ENCODE measurements at places on chromosomes 4 and X.

DNA sequence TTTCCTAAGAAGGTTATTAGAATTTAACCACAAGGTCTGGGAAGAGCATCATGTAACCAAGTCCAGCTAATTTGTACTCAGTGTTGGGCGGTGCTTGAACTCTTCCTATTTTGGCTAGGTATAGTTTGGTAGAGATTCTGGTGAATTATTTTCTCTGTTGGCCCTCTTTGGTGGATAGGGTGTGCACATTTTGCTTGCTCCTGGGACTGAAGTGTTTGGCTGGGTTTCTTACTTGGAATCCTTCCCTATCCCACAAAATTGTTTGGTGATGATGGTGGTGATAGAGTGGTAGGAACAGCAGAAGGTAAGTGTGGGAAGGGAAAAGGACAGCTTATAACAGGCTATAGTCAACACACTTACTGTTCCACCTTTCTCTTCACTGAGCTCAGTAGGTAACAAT lies 194.8 kb upstream of the GPC4 start:
- no peak for DNase-seq

DNA sequence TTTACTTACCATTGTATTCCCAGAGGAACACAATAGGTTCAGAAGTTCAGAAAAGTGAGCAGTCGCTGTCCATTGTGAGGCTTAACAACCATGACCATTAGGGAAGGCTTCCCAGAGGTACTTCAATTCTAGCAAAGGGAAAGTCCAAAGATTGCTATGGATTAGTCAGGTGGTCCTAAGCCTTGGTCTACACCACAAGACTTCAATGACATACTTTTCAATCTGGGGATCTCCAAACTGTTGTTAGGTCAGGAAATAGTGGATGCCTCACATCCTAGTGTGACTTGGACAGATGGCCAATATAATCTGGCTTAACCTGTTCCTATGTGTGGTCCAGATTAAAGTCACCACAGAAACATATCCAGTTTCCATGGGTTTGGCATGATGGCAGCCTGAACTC lies 118.0 kb downstream of the SPCS3 start:
- no peak for DNase-seq

DNA sequence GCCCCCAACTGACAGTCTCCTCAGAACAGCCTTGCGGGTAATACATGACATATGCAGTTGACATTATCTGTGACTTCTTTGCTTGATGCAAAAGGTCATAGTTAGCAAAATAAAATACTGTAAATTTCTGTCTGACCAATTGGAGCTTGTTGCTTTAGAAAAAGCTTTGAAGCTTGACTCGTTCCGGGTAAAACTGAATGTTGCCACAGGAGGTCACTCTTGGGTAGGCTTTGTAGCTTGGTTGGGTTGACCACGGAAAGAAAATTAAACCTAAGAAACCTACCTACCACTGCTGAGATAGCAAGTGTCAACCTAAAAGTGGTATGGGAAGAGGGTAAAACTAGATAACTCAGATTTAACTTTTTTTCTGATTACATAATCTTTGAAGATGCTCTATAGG lies 23.2 kb downstream of the PRPS2 start:
- DNase-seq = no peak

DNA sequence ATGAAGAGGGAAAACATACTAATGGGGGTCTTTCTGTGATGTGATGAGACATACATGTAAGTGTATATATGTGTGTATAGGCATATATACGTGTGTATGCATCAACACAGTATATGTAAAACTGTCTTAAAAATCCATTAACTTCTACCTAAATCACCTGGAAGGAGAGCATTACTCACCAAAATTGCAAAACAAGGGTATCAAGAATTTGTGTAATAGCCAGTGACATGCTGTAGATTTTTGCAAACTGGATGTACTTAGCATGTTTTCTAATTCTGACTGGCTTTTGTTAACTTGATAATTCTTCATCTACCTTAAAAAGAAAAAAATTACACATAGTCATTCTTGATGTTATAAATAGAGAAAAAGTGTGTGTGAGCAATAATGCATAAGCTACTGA lies 104.7 kb downstream of the PRRG1 start:
- DNase-seq = no peak

DNA sequence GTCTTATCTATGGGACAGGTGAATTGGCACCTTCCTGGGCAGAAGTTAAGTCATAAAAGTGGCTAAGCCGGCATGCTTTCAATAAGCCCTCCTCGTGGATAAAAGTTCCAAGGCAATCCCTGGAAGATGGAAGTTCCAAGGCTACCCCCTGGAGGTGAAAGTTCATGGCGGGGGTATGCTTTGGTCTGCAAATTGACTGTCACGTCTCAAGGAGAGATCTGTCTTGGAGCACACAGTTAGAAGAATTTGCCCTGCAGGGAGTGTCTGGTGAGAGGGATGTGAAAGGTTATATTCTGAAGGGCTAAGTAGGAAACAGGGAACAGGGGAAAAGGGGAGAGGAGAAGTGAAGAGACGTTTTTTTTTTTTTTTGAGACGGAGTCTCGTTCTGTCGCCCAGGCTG lies 26.2 kb upstream of the GPR173 start:
- no peak for DNase-seq

DNA sequence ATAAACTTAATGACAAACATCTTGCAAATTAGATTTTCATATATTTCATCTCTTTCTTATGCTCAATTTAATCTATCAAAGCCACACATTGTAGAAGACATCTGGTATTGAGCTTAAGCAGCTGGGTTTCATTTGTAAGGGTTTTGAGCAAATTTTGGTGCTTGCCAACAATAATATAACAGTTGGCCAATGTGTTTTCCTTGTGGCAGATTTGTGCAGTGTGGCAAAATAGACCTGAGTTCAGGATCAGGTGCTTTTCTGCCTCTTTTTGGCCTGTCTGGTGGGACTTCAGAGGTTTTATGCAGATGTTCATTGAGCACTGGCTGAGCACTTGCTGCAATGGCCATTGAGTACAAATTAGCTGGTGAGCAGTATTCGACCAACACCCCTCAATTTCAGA lies 301.9 kb downstream of the BMPR1B start:
- no peak for DNase-seq

GRCh38 chrX:6311540-6311939 lies 82.9 kb upstream of the NLGN4X start:
- no peak for DNase-seq

DNA sequence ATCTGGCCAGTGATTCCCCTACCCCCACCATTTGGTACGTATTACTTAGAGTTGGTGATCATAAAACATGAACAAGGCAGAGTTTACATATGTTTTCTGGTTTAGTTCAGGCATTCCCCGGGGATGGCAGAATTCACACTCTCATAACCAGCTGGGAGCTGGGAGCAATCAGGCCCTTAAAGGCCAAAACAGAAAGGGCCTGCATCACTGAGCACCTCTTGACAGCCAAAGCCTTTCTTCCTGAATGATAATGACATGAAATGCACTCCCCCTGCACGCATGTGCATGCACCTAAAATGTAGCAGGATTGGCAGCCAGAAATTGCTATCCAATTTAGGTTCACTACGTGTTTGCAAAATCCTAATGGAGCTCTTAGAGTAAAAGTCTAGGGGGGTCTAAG lies 235.4 kb downstream of the GPC3 start:
- no peak for DNase-seq

- DNase-seq = no peak
These were observed 28.0 kb downstream of the DMD start for GRCh38 chrX:33183361-33183760.

DNA sequence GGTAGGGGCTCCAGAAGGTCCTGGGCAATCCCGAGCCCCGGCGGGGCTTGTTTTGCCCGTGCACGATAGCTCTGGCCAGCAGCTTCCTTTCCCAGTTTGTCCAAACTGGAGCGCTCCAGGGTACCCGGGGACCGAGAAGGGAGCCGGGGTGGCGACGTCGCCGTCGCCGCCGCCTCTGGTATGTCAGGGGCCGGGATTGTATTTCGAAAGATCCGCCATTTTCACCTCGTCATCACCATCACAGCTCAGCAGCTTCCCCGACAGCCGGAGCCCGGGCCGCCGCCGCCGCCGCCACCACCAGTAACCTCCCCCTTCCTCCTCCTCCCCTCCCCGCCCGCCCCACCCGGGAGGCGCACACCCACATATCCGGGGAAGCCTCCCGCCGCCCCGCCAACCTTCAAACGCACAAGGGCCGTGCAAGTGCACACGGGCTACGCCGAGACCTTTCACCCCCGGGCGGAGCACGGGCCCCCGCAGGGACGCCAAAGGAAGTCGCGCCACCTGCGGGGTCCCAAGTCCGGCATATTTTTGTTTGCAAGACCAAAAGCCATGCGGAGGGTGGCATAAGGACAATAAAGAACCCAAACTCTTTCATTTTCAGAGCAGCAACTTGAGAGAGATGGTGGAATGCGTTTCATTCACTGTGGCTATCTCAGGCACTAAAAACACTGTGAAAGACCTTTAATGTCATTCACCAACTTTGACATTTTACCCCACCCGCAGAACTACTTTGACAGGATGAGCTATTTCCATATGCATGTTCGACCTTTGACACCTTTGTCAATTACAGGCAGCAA lies at the start of gene LIN54:
Gene LIN54, minus strand, starts transcription at position 302 of the 797 bp plus-strand sequence. CDS start 25,979 bp downstream, outside the sequence.
- DNase-seq = peak; percentile 67

DNA sequence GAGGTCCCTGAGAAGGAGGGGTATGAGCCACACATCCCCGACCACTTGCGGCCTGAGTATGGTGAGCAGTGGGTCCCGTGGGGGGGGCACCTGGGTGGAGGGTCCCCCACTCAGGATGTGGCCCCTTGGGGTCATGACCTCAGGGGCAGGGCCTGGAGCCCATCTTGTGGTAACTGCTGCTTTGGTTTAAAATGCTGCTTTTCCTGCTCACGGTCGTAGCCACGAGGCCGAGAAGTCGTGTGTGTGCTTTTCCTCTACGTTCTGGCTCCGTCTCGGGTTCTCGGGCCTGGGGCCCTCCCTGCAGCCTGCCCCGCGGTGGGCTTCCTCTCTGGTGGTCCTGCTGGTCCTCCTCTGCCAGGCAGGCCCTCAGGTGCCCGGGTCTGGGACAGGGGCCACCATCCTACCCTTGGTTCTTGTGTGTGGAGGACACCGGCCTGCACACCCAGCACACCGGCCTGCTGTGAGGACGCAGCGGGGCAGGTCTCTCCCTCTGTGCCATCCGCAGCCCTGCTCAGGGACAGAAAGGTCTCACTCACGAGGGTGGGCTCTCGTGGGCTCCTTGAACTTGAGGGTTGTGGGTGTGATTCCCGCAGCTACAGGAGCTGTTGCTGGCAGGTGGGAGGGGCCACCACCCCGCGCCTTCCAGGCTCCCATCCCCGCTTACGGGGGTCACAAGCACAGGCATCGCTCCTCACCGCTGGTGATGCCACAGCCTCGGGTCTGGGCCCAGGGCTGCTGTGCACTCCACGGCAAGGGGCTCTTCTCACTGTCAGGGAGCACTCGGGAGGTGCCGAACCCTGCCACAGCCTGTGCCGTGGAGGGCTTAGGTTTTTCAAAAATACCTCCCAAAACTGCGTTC lies 19.6 kb downstream of the UVSSA start:
- DNase-seq = no peak

- DNase-seq = no peak
These were observed 78.1 kb upstream of the PLAC8 start for GRCh38 chr4:83192634-83193033.

DNA sequence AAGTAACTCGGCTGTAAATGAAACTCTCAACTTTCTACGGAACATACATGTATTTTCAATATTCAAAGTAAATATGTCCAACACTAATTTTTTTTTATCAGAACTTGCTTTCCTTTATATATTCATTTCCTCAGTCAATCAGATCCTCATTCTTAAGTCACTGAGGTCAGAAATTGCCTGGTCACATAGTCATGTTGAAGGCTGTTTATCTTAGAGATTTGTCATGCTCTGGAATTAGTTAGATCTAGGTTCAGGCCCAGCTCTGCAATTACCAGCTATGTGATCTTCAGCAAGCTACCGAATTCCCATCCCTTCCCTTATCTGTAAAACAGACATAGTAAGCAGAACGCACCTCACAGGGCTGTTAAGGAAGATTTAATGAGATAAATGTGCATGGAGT lies 228.8 kb downstream of the SPCS3 start:
- no peak for DNase-seq

- no peak for DNase-seq
These were observed 830.9 kb upstream of the NDST4 start for GRCh38 chr4:115944146-115944905.

DNA sequence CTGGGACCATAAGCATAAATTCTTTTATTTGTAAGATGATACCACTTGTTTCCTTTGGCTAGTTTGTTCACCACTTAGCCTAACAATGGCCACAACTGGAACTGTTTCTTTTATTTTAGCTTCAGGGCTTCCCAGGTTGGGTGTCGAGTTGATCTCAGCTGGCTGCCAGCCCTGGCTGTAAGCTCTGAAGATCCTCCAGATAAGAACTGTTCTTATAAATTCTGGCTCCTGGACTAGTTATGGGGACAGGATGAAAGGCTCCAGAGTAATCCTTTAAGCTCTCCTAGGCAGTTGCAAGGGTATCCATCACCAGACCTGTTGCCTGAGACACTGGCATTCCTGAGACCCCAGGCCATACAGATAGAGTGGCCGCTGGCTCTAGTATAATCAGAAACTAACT lies 129.4 kb upstream of the ACSL4 start:
- no peak for DNase-seq

DNA sequence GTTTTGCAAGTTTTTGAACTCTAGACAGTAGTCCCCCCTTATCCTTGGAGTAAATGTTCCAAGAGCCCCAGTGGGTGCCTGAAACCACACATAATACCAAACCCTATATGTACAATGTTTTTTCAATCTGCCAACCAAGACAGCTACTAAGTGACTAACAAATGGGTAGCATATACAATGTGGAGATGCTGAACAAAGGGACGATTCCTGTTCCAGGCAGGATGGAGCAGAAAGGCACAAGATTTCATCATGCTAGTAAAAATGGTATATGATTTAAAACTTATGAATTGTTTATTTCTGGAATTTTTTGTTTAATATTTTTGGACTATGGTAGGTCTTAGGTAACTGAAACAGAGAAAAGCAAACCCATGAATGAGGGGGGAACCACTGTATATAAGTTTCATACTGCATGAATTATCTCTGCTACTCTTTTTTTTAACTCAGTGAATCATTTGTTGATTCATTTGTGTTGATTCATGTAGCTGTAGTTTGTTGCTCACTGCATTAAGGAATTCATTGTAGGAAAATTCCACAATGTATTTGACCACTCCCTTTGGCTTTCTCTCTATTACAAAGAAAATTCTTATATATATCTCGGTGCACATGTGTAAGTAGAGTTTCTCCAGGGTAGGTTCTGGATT lies 21.9 kb upstream of the ANXA3 start:
- no peak for DNase-seq

- DNase-seq = no peak
These were observed 253.5 kb upstream of the GATB start for GRCh38 chr4:152014280-152014679.

- DNase-seq = no peak
These were observed 36.7 kb downstream of the SLC9A6 start for GRCh38 chrX:136021903-136022302.

- no peak for DNase-seq
These were observed 77.0 kb downstream of the LRP2BP start for GRCh38 chr4:185318679-185319078.

- DNase-seq = no peak
These were observed 9.3 kb upstream of the SH3TC1 start for GRCh38 chr4:8189551-8190466.

- DNase-seq = no peak
These were observed 195.7 kb downstream of the GPAT3 start for GRCh38 chr4:83731609-83732008.

- DNase-seq = no peak
These were observed 183.0 kb downstream of the PACRGL start for GRCh38 chr4:20883231-20883630.

All from stimulated activated CD8-positive, alpha-beta memory T cell treated with anti-CD3 and anti-CD28 coated beads, Interleukin-2, amount 100 ng/mL, for 1 hour (primary cell).